Progenitor cell of endocrine pancreas (in vitro differentiated cells): ENCODE measurements at places on chromosomes 4 and X. TPM values are rescaled to one million over a fixed set of nuclear protein-coding genes. Genes with fewer than 3 reads are reported as not detected.

The XKRX gene
- total RNA-seq, result 0.44 and 0.86 TPM in 2 replicates

The SMIM10 gene
- total RNA-seq, result 2.2 TPM in 2 replicates

The PCDH10 gene
- 0.53 and 0.69 TPM in 2 replicates for total RNA-seq

DNA sequence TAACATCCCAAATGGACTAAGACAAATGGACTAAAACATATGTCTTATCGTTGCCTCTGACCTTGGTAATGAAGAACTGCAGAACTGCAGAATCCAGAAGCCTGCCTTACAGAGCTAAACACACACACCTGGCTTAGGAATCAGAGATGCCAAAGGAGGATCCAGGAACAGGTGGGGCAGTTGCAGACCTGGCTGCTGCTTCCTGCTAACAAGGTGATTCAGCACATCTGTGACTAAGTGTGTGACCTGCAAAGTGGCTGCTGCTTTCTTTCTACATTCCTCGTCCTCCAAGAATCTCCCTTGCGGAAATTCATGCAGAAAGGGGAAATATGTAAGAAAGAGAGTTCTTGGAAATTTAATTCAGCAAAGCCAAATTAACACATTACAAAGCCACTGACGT is 96.8 kb upstream of the NLGN4X start:
- H3K27me3 ChIP-seq, result no peaks in the 10 kb centered on the region
- DNase-seq, result no peak
- no peaks in the 10 kb centered on the region for H3K36me3 ChIP-seq
- no peak overlapping the region for H3K4me3 ChIP-seq

DNA sequence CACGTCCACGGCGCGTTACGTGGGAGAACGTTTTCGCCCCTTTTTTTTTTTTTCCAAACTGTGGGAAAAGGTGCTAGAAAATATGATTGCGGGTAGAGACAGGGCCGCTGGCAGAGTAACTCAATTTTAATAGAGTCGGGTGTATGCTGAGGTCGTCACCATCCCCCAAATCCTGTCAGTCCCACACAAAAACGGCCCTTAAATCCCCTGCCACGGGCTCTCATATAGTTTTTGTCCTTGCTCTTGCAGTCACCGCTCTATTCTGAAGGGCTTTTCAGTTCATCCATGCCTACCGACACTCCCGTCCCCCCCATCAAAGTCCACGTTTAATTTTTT is 796 bp upstream of the MED14 start:
- DNase-seq, result no peak
- H3K27ac ChIP-seq, result peak overlapping the region; percentile 99

- H3K4me3 ChIP-seq, result no peak overlapping the region
- DNase-seq, result no peak
- peaks cover 27% of the 10 kb centered on the region for H3K27me3 ChIP-seq
- peaks cover 7% of the 10 kb centered on the region for H3K4me1 ChIP-seq
Measured at GRCh38 chrX:3811331-3812311, 98.2 kb upstream of the PRKX start.
